ENCODE measurements at places on chromosomes 6 and 20.

GRCh38 chr20:59253325-59253724 is 47.1 kb upstream of the EDN3 start:
- no peak for DNase-seq

GRCh38 chr20:1669304-1669703 is 11.7 kb upstream of the SIRPG start:
- DNase-seq: no peak

- DNase-seq: no peak
Measured at GRCh38 chr6:18380851-18381250, 6.3 kb upstream of the RNF144B start.

- DNase-seq: no peak
Measured at GRCh38 chr20:23071996-23072395, 14.1 kb downstream of the CD93 start.

GRCh38 chr6:319177-320131 is 27.2 kb downstream of the DUSP22 start:
- DNase-seq: no peak

DNA sequence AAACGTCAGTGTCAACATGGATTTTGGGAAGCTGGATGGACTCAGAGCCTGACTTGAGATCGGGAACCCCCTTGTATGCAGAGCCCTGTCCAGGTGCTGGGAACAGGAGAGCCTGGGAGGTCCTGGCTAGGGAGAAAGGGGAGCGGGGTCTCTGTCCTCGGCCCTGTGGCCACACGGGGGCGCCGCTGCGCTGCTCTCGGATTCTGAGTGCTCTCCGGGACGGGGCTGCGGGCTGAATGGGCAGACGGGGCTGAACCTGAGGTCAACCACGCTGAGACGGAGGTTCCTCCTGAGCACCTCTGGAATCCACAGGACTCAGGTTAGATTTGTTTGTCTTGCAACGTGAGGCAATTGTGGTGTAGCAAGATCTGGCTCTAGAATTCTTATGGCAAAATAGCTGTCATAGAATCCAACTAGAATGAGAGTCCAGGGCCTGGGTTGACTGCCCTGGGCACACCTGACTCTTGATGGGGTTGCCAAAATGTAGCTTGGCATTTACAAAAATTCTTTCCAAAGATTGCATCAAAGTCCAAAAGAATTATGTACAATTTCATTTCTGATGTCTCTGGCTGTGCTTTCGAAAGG is 20.6 kb upstream of the HLA-F start:
- peak; percentile 46 for DNase-seq

DNA sequence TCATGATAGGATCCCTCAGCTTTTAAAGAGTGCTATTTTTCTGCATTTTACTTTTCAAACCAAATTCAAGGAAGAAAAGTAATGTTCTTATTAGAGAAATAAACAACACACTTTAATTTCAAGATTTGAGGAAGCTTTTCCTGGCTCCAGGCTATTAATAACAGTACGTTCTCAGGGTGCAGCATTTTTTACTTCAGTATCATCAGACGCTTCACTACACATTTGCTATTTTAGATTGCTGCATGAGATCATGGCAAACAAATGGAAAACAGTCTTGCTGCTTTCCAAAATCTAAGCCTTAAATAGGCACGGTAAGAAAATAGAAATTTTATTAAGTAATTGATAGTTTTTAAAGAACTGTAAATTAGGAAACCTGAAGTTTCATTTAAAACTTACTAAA is 253.6 kb upstream of the EXOC2 start:
- peak; percentile 80 for DNase-seq

DNA sequence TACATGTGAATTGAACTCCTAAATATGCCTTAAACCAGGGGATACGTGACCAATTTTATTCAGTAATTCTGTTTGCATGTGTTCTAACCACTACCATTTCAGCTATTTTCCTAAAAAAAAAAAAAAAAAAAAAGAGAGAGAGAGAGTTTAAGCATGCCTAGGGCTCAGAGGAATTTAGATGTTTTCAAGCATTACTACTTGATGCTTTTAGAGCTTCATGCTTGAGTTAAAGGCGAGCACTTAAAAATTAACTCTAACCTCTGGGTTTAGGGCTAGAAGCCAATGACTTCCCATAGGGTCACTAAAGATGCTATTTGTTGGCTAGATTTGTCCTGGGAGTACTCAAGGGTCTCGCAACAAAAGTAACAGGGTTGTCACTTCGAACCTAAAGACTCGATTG is 217.7 kb downstream of the ATXN1 start:
- peak; percentile 71 for DNase-seq

DNA sequence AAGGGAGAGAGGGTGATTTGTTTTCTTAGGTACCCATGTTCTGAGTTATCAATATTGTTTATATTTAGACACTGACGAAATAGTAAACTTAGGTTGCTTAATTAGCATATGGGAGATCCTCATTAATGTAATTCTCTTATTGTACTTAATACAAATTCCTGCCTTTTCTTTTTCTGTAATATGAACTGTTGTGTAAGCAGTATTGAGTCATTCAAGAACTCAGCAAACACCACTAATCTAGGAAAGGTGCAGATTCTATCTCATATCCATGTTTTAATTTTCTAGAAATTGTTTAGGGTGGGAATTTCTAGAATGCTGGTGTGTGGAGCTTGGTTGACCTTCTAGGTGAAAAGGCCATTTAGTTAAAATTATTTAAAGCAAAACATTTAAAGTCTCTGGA is 216.0 kb downstream of the ZFAND3 start:
- peak; percentile 59 for DNase-seq

- no peak for DNase-seq
Measured at GRCh38 chr20:3777381-3777715, 3.9 kb downstream of the SPEF1 start.

- no peak for DNase-seq
Measured at GRCh38 chr6:148455674-148456558, 113.3 kb downstream of the SASH1 start.

- DNase-seq: peak; percentile 8
Measured at GRCh38 chr20:59323731-59324130, 23.3 kb downstream of the EDN3 start.

DNA sequence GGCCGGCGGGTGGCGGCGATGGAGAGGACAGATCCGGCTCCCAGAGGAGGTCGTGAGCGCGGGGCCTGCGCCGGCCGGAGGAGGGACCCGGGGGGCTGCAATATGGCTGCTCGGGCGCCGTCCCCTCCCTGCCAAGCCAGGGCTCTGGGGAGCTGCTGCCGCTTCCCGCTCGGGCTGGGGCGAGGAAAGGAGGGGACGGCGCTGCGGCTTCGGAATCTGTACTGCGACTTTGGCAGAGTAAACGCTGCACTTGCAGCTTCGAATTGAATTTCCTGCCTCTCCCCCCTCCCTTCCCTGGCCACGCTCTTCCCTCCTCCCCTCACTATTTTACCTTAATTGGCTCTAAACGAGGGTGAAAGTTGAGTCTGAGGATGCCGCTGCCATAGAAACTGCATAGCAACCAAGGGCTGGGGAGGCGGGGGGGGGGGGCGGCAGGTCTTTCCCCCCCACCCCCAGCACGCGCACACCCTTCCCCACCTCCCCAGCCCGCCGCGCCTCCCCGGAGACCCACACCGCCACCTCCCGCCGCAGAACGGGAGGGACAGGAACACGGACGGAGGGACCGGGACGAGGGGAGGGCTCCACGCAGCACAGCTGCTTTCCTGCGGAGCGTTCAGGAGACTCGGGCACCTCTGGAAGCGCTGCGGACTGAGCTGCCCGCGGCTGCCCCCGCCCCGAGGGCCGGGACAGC is 93.9 kb downstream of the RNASET2 start:
- peak; percentile 21 for DNase-seq

DNA sequence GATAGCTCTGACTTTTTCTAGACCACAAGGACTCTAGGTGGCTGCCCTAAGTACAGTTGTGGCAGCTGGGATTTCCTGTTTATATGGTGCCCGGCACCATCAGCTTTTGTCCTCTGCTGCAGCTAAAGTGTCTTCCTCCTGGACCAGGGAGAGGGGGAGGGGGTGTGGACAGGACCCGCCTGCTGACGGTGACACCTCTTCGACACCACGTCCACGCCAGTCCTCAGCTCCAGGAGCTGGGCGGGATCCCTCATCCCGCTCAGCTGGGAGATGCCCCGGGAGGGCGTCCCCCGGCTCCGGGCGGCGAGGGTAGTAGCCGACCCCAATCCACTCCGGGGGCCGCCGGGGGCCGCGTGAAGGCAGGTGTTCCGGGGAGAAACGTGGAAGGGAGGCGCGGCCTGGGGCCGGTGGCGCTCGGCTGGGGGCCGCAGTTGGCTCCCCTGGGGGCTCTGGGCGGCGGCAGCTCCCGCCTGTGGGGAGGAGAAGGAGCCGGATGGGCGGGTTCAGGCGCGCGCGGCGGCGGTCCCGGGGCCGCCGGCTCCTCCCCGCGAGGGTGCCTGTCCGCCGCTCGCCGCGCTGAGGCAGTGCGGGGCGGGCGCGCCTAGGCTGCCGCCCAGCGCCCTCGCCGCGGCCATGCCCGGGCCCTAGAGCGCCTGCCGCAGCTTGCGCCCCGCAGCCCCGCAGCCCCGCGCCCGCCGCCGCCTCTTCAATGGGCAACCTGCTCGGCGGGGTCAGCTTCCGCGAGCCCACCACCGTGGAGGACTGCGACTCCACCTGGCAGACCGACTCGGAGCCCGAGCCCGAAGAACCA is at the start of gene OGFRL1:
TSS of gene OGFRL1 (plus strand) at position 584 of the 811 bp plus-strand sequence. CDS start at position 710, 126 bp downstream.
- peak; percentile 89 for DNase-seq

DNA sequence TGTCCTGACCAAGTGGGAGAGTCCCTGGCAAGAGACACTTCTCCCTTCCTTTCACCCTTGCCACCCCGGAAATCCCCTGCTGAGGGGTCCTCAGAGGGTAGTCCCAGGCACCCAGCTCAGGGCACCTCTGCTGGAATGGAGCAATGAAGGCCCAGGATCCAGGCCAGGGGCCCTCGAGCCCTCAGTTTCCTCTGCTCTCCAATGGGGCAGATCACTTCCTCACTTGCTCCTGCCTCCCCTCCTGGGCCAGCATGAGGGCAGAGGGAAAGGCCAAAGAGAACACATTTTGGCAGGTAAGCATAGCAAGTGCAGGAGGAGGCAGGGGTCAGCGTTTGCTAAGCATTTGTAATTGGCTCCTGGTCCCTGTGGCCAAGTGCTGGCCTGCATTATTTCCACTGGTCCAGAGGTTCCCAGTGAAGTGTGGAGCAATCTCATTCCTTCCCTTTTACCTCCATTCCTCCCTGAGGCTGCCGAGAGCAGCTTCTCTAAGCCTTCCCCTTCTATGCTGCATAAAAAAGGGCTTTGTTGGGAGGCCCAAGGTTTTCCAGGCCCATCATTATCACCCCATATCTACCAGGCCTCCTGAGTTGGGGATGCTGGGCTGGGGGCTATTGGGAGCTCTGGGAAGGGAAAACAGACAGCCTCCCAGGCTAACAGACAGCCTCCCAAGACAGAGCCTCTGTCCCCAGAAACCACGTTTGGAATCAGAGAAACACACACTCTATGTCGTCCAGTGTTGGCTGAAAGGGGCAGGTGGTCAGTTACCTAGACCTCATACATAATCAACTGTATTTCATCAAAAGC is 28.8 kb upstream of the VEGFA start:
- DNase-seq: peak; percentile 23

DNA sequence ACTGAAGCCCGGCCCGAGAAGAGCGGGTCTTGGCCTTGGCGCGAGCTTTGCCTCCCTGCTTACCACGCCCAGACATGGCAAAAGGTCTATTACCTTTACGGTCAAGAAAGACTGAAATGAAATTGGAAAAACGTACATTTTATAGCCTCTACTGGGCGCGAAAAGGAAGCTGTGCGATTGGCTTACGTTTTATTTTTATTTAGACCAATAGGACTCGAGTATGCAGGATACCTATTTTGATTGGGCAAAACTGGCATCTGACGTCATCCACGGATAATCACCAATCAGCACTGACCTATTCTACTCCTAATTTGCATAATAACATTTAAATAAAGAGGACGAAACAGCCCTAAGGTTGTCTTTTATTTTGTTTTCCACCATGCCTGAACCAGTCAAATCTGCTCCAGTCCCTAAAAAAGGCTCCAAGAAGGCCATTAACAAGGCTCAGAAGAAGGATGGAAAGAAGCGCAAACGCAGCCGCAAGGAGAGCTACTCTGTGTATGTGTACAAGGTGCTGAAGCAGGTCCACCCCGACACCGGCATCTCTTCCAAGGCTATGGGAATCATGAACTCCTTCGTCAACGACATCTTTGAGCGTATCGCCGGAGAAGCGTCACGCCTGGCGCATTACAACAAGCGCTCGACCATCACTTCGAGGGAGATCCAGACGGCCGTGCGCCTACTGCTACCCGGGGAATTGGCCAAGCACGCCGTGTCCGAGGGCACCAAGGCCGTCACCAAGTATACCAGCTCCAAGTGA is 97.4 kb downstream of the OR2B2 start:
- peak; percentile 93 for DNase-seq

GRCh38 chr6:33642897-33643296 is 21.8 kb downstream of the ITPR3 start:
- DNase-seq: no peak

- peak; percentile 41 for DNase-seq
Measured at GRCh38 chr6:111706841-111707391, 101.2 kb upstream of the TRAF3IP2 start.

DNA sequence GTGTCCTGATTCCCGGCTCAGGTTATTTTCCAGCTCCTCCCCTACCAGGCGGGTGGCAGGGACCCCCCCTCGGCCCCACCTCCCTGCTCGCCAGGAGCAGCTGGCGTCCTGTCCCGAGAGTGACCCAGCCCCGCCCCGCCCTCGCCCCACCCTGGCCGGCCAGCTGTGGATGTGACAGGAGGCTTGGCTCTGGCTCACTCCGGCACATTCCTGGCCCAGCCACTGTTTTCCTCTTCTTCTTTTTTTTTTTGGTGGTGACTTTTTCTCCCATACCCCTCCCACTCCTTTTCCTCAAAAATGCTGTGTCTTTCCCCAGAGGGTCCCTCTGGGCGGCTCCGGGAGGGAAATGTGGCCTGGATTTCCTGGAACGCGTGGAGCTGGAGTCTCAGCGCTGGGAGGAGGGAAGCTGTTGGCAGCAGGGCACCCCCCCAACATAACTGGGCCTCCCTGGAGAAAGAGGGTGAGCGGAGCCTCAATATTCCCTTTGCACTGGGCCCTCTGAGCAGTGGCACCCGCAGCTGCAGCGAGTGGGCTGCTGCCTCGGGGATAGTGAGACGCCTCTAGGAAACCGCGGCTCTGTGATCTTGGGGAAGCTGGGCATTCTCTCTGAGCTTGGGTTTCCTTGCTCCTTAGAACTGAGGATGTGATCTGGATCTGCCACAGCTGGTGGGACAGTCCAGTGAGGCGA is 28.3 kb upstream of the CSNK2A1 start:
- DNase-seq: peak; percentile 49
